ENCODE measurements at places on chromosomes 6 and 20.

- no peak for DNase-seq
Observed at GRCh38 chr6:155163601-155164000, 100.2 kb upstream of the CLDN20 start.

- DNase-seq = no peak
Observed at GRCh38 chr20:58566981-58567380, 51.8 kb upstream of the APCDD1L start.

- DNase-seq = no peak
Observed at GRCh38 chr20:60676011-60676410, 576.0 kb upstream of the CDH4 start.

GRCh38 chr20:4667371-4667773 lies 54.3 kb upstream of the PRND start:
- DNase-seq = no peak

DNA sequence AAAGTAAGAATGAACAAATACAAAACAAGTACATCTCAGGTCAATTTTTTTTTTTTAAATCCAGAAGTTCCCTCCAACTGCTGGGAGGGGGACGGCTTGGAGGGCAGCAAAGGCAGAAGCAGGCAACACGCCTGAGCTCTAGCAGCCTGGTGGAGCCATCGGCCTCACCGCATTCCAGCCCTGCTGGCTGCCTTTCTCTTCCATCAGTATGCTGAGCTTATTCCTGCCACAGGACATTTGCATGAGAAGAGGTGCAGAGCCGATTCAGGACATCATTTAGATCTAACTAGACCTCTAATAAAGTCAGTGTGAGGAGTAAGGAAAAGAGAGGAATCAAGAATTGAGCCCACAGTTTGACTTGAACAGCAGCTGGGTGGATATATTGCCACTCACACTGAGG lies 318.8 kb downstream of the ZFAND3 start:
- DNase-seq = no peak

- no peak for DNase-seq
Observed at GRCh38 chr6:11791354-11792107, 12.9 kb upstream of the ADTRP start.

Measured in NAMALWA (cell line).